D721Med (cell line): ENCODE measurements at places on chromosomes 4 and X.

- DNase-seq = no peak
Measured at GRCh38 chr4:89784686-89785231, 52.2 kb downstream of the SNCA start.

GRCh38 chr4:163772238-163772637, 277.7 kb downstream of the TMA16 start:
- no peak for DNase-seq

- DNase-seq = no peak
Measured at GRCh38 chrX:34790026-34790425, 132.9 kb upstream of the TMEM47 start.

DNA sequence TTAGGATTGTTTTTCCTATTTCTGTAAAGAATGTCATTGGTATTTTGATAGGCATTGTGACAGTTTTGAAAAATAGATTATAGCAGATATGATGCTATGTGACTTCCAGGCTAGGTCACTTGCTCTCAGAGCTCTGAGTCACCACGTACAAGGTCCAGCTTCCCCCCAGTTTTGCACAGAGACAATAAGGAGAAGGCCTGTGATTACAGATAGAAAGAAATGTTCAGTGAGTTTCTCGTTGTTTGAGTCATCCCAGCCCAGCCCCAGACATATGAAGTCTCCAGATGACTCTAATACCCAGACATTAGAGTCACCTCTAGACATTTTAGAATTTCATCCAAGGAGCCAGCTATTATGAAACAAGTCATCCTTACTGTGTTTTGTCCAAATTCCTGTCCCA, 57.2 kb downstream of the MFAP3L start:
- no peak for DNase-seq
